ENCODE measurements at places on chromosomes 1 and 21.
A peak's percentile ranks its signal among the peaks of the same experiment; 100 is the strongest.

DNA sequence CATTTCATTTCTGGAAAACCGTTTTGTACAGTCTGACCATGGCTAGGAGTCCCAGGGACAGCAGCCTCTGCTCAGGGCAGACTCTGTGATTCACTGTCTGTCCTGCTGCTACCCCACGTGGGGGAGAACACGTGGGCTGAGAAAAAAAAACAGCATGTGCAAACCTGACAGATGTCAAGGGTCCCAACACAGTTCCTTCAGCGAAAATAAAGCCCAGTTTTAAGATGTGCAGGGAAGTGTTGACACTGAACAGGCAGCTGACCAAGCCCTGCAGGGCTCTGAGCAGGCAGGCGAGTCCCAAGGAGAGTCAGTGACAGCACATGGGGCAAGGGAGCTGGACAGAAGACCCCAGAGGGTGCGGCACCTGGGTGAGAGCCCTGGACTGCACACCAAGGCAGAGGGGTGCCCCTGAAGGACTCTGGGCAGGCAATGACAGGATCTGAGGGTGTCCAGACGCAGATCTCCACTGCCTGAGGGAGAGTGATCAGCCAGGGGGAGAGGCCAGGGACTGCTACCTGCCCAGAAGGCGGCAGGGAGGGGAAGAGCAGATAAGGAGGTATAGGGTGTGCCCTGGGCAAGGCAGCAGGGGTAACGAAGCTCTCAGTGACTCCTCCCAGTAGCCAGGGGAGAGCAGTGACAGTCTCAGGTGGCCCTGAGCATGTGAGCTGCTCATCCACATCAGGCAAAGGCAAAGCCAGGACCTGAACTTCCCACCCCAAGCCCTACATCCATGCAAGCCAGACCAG lies 5.1 kb upstream of the SPATC1L start:
- peak; percentile 68 for DNase-seq

GRCh38 chr1:234821840-234822239 lies 211.9 kb upstream of the IRF2BP2 start:
- DNase-seq = no peak

DNA sequence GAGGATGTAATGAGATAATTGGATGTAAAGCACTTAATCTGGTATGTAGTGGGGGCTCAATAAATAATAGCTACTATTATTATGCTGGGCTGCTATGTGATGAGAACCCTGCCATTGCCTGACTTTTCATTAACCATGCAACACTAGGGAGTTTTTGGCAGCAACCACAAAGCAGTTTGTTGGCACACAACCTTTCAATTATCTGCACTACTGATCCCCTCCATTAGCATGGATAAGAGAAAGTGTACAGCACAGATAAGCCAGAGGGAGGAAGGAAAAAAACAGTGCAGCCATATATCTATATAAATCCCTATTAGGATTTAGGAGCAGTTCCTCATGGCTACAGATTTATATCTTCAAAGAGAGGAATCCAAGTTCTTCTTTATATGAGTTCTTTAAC lies 498.5 kb downstream of the NUF2 start:
- DNase-seq = no peak

- DNase-seq = no peak
Measured at GRCh38 chr1:184422490-184423233, 35.8 kb downstream of the C1orf21 start.

- DNase-seq = no peak
Measured at GRCh38 chr1:193185211-193185610, 1.2 kb downstream of the B3GALT2 start.

DNA sequence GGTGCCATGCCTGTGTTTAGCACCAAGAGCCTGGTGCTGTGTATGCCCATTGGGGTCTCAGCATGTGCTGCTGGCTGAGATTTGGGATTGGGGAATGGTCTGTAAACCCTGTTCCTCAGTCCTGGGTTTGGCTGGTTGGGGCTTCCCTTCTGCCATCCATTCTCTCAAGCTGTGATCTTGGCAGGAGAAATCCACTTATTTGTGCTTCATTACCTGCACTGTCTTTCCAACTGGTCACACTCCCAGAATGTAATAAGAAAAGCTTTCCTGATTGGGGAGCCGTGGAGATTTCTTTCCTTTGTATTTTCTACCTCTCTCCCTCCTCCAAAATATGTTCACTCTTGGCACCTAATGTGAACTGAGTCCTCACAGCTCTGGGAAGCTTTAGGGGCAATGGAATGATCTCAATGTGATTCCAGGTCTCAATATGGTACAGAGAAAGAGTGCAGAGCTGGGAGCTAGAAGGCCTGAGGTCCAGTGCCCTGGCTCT lies 23.0 kb upstream of the KCNA10 start:
- peak; percentile 48 for DNase-seq

- no peak for DNase-seq
Measured at GRCh38 chr1:199265319-199265718, 626.5 kb downstream of the PTPRC start.
